ENCODE measurements at places on chromosomes 12 and 14.

- no peak for DNase-seq
Observed at GRCh38 chr14:105980224-105980623, 453.8 kb downstream of the TMEM121 start.

DNA sequence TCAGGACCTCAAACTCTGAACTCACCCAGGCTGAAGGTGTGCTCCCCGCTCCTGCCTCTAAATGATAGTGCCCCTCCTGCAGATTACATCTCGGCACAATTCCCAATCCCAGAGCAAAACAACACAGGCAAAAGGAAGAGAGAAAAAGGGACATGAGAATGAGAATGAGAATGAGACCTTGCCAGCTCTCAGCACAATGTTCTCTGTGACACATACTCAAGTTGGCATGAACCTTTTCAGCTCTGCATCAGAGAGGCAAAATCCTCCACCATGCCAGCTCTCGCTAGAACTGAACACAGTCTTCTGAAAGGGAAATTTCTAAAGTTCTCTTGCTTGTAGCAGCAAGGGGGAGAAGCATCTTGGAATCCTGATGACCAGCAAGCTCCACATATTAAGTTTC lies 84.6 kb downstream of the KSR2 start:
- DNase-seq, result no peak

DNA sequence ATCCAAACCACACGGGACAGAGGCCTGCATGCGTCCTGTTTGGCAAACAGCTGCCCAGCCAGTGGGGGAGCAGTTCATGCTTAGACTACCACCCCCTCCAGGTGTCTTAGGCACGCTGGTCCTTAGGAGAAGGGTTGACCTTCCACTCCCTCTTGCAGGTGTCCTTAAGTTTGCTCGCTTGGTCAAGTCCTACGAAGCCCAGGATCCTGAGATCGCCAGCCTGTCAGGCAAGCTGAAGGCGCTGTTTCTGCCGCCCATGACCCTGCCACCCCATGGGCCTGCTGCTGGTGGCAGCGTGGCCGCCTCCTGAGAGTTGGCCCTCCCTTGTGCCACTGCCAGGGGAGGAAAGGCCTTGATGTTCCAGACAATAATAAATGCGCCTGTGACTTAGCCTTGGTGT lies 1.8 kb downstream of the C12orf57 start:
- DNase-seq, result no peak

DNA sequence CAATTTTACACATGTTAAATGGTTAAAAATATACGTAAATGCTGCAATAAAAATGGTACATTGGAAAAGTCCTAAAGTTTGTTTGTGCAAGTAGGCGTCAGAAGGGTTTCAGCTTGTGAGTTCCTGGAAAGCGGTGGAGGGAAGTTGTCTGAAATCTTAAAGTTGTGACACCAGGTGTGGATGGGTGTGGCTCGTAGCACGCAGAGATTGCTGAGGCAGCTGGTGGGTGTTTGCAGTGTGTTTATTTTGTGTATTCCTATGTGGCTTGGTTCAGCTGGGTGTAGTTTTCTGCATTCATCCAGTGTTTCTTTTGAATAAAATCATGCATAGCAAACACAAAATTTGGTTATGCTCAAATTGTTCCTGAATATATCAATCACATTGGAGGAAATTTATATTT lies 136.8 kb upstream of the TBX3 start:
- DNase-seq, result no peak

- DNase-seq, result no peak
Observed at GRCh38 chr14:34021096-34021495, 70.2 kb upstream of the EGLN3 start.

DNA sequence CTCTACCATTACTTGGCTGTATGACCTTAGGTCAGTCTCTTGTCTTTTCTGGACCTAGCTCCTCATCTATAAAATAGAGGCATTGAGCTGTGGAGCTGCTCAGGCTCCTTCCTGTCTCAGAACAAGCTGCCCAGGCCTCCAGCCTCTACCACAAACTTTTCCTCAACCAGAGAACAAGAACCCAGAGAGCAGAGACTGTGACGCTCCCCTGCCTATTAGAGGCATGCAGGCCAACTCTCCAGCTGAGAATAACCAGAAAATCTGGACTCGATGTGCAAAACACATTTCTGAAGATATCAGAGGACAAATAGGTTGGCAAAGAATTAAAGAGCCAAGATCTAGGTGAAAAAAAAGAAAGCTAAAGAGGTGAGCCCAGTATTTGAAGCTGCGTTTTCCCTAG lies 17.8 kb upstream of the PNMA1 start:
- DNase-seq, result no peak

DNA sequence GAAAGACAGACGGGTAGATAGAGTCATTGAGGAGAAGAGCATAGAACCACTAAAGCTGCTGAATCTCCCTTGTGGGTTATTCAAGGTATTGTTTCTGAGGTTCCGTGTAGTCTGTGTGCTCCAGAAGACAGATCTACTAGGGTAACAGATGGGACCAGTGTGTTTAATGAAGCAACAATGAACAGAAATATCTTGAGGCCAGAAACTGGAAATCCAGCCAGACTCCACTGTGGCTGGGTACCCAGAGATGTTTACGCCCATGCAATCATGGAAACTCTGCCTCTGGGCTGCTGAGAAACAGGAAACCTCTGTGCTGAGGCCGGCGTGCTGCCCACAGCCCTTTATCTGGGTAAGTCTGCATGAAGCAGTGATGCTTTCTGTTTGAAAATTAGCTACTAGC lies 8.3 kb downstream of the PROX2 start:
- DNase-seq, result no peak

- no peak for DNase-seq
Observed at GRCh38 chr12:119694111-119694510, 26.2 kb downstream of the PRKAB1 start.

- no peak for DNase-seq
Observed at GRCh38 chr12:105862163-105862821, 276.5 kb downstream of the NUAK1 start.

- DNase-seq, result no peak
Observed at GRCh38 chr12:1419849-1420371, 174.5 kb downstream of the FBXL14 start.

- no peak for DNase-seq
Observed at GRCh38 chr14:21108791-21109190, 7.9 kb downstream of the TMEM253 start.

GRCh38 chr12:15522574-15523187 lies 200.4 kb downstream of the PTPRO start:
- no peak for DNase-seq

DNA sequence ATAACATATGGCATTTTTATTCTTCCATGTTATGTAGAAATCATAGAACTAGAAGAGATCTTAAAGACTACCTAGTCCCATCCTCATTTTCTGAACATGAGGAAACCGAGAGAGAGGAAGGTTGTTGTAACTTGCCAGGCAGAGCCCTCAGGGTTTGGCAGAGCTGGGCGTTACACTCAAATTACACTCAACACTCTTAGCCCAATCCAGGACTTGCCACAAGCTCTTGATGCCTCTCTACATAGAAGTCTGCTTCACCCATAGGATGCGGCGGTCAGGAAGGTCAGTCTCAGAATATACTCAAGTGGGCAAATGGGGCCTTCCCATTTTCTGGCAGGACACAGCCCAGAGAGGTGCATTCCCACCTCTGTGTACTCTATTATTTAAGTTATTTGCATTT lies 208.1 kb downstream of the ZFP36L1 start:
- no peak for DNase-seq

DNA sequence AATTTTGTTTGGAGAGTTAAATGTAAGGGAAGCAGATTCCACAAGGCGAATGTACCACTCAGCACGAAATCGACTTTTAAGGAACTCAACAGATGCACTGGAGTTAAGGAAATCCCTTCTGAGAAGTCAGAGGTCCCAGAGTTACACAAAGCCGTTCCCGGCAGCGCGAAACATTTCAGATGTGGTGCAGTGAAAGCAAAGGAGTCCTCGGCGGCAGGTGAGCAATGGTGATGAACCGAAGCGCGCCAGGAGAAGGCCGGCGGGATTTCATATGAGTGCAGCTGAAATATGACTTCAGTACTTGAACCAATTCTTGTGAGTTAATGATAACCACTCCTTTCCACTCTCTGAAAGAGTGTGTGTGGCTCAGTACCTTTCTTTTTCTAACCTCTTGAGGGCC lies 183.2 kb downstream of the GRIP1 start:
- no peak for DNase-seq

GRCh38 chr14:92702441-92702918 lies 45.9 kb downstream of the LGMN start:
- DNase-seq, result no peak

All from HuH-7.5 (cell line).